CD8-positive, alpha-beta memory T cell (primary cell): ENCODE measurements at places on chromosomes 5 and 9.
A peak's percentile ranks its signal among the peaks of the same experiment; 100 is the strongest.

DNA sequence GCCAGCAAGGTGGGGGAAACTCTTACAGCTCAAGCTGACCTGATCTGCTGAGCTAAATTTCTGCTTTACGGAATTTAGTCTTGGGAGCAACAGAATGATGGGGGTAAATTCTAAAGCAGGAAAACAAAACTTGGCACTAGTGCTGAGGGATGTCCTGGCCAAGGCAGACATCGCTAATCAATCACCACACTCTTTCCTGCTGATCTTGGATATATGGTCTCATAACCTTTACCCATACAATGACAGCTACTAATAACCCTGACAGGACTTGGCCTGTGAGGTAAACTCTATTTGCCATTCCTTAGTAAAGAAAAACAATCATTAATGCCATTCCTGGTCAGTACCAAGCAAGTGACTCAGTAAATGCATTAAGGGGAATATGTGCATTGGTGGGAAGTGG lies 51.5 kb downstream of the PPARGC1B start:
- H3K27me3 ChIP-seq, result no peaks in the 10 kb centered on the region
- H3K4me3 ChIP-seq, result no peak overlapping the region
- H3K4me1 ChIP-seq, result peaks cover 5% of the 10 kb centered on the region

- no peaks in the 10 kb centered on the region for H3K27me3 ChIP-seq
- H3K4me1 ChIP-seq, result no peaks in the 10 kb centered on the region
- DNase-seq, result peak; percentile 16
- no peak overlapping the region for H3K4me3 ChIP-seq
- no peak overlapping the region for H3K27ac ChIP-seq
These were observed 113.9 kb downstream of the DCP2 start for GRCh38 chr5:113090336-113091106.

DNA sequence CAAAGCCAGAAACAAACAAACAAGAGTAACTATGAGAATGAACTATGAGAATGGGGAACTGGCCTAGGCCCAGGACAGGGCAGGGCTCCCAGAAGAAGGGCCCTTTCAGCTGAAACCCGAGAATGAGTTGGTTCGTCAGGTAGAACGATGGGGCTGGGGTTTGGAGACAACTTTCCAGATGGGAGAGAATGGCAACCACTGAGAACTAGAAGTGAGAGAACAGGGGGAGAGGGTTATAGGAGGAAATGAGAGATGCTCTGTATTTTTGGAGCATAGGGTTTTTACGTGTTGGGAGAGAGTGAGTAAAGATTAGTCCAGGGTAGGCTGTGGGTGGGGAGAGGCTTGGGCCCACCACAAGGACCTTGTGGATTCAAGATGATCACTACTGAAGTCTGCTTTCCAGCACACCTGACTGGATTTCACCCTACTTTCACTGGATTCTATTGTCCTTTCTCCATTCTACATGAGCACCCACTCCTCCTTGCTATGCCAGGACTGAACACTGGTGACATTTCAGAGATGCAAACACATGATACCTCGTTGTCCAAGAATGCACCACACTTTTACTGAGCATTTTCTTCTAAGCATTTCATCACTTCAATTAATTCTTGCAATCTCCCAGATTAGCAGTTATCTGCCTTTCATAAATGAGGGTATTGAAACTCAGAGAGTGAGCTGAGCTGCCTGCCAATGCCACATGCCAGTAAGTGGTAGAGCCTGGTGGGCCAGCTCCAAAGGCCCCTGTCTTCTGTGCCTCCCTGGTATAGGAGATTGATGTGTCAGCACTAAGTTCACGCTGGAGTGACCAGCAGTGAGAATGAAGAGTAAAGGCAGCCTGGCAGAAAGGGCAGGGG lies 3.2 kb upstream of the TMEM268 start:
- no peaks in the 10 kb centered on the region for H3K36me3 ChIP-seq
- H3K4me1 ChIP-seq, result peaks cover 20% of the 10 kb centered on the region
- no peak overlapping the region for H3K4me3 ChIP-seq

- DNase-seq, result peak; percentile 63
- peak overlapping the region; percentile 65 for H3K27ac ChIP-seq
- no peaks in the 10 kb centered on the region for H3K27me3 ChIP-seq
These were observed 569 bp downstream of the HINT2 start for GRCh38 chr9:35814106-35814840.

DNA sequence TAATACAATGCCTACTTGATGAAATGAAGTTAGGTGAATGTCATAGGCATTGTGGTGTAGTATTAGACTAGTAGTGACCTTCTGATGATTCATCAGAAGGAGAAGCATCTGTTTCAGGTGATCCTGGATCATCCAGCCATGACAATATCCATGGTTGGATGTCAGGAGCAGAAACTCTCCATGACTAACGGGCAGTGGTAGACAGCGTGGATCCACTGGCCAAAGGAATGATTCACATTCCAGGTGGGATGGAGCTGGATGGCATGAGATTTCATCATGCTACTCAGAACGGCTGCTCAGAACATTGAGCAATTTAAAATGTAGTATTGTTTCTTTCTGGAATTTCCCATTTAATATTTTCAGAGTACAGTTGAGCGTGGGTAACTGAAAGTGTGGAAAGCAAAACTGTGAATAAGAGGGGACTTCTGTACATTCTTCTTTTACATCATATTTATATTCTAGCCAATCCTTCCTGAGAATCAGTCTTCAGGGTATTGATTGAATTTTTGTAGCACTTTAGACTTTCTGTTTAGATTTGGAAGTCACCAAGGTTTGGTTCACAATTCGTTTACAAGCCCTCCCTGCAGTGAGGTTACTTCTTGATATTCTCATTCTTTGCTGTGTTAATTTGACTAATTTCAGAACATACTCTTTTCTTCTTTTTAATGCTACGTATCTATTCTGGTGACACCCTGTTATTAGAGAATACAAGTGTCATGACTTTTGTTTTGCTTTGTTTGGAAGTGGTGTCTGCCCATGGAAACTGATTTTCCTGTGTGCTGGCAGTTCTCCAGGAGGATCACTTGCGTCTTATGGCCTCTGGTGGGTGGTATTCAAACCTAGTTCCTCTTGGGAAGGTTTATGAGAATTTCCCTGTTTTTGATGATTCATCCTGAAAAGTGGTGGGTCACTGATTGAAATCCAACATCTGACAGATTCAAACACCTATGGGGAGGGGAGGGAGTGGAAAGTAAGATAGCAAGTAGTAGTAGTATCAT lies 12.2 kb upstream of the CLINT1 start:
- H3K27me3 ChIP-seq, result no peaks in the 10 kb centered on the region
- no peaks in the 10 kb centered on the region for H3K4me1 ChIP-seq
- H3K27ac ChIP-seq, result no peak overlapping the region
- DNase-seq, result no peak
- H3K36me3 ChIP-seq, result no peaks in the 10 kb centered on the region

GRCh38 chr9:87569008-87569509 lies 71.4 kb downstream of the DAPK1 start:
- H3K27ac ChIP-seq, result no peak overlapping the region
- H3K27me3 ChIP-seq, result no peaks in the 10 kb centered on the region
- no peaks in the 10 kb centered on the region for H3K36me3 ChIP-seq

GRCh38 chr5:123571927-123572326 lies 60.0 kb downstream of the CSNK1G3 start:
- H3K4me3 ChIP-seq, result no peak overlapping the region
- H3K4me1 ChIP-seq, result peaks cover 5% of the 10 kb centered on the region
- no peak overlapping the region for H3K27ac ChIP-seq

DNA sequence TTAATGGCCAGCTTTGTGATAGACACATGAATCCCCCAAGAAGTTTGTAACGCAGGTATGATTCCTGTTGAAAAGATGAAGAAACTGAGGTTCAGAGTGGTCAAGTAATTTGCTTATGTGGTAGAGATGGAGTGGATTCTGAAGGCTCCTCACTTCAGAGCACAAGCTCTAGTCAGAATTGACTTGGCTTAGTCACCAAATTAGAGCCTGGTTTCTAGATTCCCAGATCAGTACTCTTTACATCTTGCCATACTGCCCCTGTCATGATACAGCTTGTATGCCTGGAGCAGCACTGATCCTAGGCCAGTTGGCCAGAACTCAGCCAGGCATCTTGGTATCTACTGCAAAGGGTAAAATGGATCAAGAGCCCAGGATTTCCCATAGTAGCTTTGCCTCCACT lies 284.4 kb upstream of the RFX3 start:
- no peak overlapping the region for H3K4me3 ChIP-seq
- H3K27ac ChIP-seq, result no peak overlapping the region
- no peaks in the 10 kb centered on the region for H3K27me3 ChIP-seq

GRCh38 chr9:128419061-128419925 lies 1.4 kb upstream of the CERCAM start:
- peak overlapping the region; percentile 64 for H3K4me3 ChIP-seq
- no peaks in the 10 kb centered on the region for H3K36me3 ChIP-seq
- DNase-seq, result no peak

- H3K27ac ChIP-seq, result no peak overlapping the region
- no peak for DNase-seq
These were observed 240.4 kb upstream of the RAI14 start for GRCh38 chr5:34415559-34416198.

- no peak overlapping the region for H3K27ac ChIP-seq
- no peaks in the 10 kb centered on the region for H3K36me3 ChIP-seq
- H3K4me1 ChIP-seq, result peaks cover 5% of the 10 kb centered on the region
- DNase-seq, result no peak
These were observed 63.1 kb upstream of the RANBP6 start for GRCh38 chr9:6078382-6079105.

DNA sequence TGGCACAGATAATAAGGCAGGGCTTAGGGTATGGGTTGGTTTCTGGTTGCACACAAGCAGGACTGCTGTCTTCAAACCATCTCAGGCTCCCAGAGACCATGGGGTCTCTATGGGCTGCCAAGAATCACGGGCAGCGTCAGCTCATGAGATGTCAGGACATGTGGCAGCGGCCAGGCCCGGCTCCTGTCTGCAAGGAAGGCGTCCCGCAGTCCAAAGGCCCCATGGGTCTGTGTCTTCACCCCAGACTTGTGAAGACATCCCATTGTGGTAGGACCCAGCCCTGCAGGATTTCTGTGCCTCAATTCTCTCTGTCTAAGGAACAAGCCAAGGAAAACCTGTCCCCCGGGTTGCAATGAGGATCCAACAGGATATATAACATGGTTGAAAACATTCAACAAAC lies 32.6 kb downstream of the IPPK start:
- H3K27me3 ChIP-seq, result no peaks in the 10 kb centered on the region
- H3K4me3 ChIP-seq, result no peak overlapping the region
- no peak for DNase-seq
- no peak overlapping the region for H3K27ac ChIP-seq

DNA sequence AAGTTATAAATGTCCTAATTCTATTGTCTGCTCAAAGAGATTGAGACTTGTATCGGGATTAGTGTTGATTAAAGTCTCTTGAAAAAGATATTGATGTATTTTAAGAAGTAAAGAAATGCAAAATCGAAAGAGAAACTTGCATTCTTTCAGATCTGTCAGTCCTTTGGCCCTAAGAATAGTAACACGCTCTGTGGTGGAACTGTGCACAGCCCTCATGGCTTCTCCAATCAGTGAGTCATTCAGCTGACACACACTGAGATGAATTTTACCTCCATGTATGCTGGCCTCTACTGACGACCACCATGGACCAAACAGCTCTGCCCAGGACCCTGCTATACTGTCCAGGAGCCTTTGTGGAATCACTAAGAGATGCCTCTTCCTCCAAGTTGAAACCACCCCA lies 232.4 kb downstream of the ESM1 start:
- no peak overlapping the region for H3K4me3 ChIP-seq
- no peak for DNase-seq
- H3K27me3 ChIP-seq, result no peaks in the 10 kb centered on the region
- peaks cover 17% of the 10 kb centered on the region for H3K4me1 ChIP-seq
- H3K27ac ChIP-seq, result no peak overlapping the region

- DNase-seq, result no peak
- no peaks in the 10 kb centered on the region for H3K4me1 ChIP-seq
- no peaks in the 10 kb centered on the region for H3K27me3 ChIP-seq
- no peak overlapping the region for H3K4me3 ChIP-seq
These were observed 147.4 kb upstream of the GLRA1 start for GRCh38 chr5:152072091-152072490.

DNA sequence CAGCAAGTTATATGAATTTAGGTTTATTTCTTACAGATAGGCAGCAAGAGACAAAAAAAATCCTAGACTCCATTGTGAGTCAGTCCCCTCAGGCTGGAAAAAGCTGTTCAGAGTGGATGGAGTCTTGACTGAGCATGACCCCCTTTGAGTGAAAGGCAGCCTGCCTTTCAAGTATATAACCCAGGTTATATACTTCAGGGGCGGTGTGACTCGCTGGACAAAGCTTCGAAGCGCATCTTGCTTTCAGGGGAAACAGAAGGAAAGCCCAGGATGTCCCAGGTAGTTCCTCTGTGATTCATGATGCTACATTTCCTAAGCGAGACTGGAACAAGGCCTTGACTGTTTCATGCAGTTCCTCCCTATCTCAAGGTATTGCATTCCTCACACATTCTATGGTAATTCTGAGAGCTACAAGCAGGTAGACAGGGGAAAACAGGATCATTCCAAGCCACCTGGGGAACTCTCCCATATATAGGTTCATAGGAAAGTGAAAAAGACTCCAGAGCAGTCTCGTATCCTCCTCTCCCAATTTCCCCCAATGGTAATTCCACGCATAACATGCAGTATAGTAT lies 1244.1 kb upstream of the CDH6 start:
- no peaks in the 10 kb centered on the region for H3K36me3 ChIP-seq
- no peaks in the 10 kb centered on the region for H3K4me1 ChIP-seq
- no peak overlapping the region for H3K4me3 ChIP-seq
- H3K27ac ChIP-seq, result no peak overlapping the region

GRCh38 chr5:37571985-37572384 lies 192.9 kb downstream of the WDR70 start:
- H3K27ac ChIP-seq, result no peak overlapping the region
- H3K36me3 ChIP-seq, result no peaks in the 10 kb centered on the region
- peaks cover 3% of the 10 kb centered on the region for H3K4me1 ChIP-seq
- H3K27me3 ChIP-seq, result no peaks in the 10 kb centered on the region
- no peak for DNase-seq
- no peak overlapping the region for H3K4me3 ChIP-seq

GRCh38 chr9:116703634-116704033 lies 16.5 kb downstream of the TRIM32 start:
- H3K27me3 ChIP-seq, result no peaks in the 10 kb centered on the region
- no peak for DNase-seq
- no peak overlapping the region for H3K4me3 ChIP-seq
- peaks cover 6% of the 10 kb centered on the region for H3K36me3 ChIP-seq

GRCh38 chr9:88302579-88303324 lies 85.5 kb upstream of the SPIN1 start:
- no peaks in the 10 kb centered on the region for H3K36me3 ChIP-seq
- DNase-seq, result no peak
- H3K4me3 ChIP-seq, result no peak overlapping the region
- no peaks in the 10 kb centered on the region for H3K27me3 ChIP-seq
- no peaks in the 10 kb centered on the region for H3K4me1 ChIP-seq
